CD4-positive, alpha-beta T cell treated with Interleukin-15 for 4 hours (primary cell): ENCODE measurements at places on chromosomes 13 and 19.

- no peak for DNase-seq
These were observed 32.7 kb upstream of the ZNF254 start for GRCh38 chr19:24054044-24054935.

- DNase-seq, result no peak
These were observed 596.5 kb upstream of the KLF12 start for GRCh38 chr13:74730556-74731331.

GRCh38 chr19:5354403-5354802 is 13.8 kb upstream of the PTPRS start:
- DNase-seq, result no peak

DNA sequence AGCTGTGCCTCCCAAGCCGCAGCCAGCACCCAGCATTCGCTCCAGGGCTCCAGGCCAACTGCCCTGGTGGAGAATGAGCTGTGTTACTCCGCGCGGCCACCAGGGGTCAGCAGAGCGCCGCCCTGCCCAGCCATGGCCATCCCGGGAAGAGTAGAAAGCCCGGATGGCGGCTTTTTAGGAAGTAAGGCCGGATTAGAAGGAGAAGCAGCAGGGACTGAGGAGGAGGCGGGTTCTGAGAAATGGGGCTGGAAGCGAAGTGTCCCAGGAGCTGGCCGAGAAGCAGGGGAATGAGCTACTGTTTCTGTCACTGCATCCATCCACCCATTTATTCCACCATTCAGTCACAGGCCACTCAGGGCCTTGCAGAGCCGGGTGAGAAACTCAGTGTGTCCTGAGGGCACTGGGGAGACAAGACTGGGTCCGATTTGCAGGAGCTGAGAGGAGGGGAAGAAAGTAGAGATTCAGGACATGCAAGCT is 6.6 kb upstream of the NPAS1 start:
- DNase-seq, result peak; percentile 60

GRCh38 chr19:5478241-5478924 is 23.2 kb downstream of the ZNRF4 start:
- no peak for DNase-seq

DNA sequence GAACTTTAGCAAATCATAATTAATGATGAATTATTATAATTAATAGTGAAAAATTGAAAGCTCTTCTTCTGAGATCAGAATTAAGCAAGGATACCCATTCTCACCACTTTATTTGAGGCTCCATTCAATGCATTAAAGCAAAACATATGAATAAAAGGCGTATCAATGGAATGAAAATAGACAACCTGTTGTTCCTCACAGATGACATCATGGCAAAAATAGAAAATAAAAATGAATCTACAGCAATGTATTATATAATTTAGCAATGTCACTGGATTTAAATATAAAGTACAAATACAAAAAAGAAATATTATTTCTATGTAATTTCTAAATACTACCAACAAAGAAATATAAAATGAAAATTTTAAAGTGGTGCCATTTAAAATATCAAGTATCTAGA is 11.1 kb upstream of the ZNF780A start:
- DNase-seq, result no peak

DNA sequence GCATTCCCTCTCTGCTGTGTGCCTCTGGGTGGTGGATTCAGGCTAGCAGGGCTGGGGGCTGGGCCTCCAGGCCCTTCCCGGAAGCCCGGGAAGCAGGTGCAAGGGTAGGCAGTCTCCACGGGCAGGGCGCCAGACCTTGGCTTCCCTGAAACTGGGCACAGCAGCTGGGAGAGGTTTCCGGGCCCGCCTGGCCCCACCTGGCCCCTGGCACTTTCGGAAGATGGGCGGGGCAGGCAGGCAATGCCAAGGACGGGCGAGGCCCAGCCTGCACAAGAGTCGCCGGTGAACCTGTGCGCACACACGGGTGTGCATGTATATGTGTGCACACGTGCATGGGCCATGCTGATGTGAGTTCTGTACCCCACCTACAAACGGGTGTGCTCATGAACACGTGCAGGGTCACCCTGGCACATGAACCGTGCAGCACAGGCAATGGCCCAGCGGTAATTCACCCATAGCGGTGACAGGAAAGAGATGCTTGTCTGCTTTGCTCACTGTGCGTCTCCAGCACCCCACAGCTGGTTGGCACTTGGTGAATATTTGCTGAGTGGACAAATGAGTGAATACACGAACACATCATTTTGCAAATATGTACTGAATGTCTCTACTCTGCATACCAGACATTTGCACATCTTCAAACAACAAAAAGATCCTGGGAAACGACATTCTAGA is 15.3 kb downstream of the GADD45B start:
- DNase-seq, result no peak

DNA sequence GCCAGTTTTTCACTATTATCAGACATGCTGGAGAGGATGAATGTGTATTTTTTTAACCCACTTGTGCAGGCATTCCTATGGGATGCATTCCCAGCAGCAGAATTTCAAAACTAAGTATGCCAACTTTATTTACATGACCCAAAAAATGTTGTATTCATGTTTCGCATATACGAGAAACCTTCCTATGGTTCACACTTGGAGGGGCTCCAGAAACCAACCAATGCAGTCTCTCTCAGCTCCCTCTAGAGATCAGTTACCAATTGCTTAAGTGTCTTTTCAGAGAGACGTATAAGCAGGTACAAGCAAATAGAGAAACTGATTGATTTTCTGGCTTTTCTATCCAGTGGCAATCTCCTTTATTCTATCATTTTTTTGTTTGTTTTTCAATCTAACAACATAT is 5.5 kb upstream of the PTOV1 start:
- DNase-seq, result no peak

- DNase-seq, result no peak
These were observed 362.5 kb downstream of the TDRD3 start for GRCh38 chr13:60759499-60759898.

DNA sequence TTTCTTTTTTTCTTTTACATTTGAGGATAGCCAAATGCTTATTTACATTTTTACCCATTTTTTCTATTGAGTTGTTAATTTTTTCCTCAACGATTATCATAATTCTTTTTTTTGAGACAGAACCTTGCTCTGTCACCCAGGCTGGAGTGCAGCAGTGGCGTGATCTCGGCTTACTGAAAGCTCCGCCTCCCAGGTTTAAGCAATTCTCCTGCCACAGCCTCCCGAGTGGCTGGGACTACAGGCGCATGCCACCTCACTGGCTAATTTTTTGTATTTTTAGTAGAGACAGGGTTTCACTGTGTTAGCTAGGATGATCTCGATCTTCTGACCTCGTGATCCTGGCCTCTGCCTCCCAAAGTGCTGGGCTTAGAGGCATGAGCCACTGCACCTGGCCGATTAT is 208.7 kb downstream of the LIG4 start:
- DNase-seq, result no peak

DNA sequence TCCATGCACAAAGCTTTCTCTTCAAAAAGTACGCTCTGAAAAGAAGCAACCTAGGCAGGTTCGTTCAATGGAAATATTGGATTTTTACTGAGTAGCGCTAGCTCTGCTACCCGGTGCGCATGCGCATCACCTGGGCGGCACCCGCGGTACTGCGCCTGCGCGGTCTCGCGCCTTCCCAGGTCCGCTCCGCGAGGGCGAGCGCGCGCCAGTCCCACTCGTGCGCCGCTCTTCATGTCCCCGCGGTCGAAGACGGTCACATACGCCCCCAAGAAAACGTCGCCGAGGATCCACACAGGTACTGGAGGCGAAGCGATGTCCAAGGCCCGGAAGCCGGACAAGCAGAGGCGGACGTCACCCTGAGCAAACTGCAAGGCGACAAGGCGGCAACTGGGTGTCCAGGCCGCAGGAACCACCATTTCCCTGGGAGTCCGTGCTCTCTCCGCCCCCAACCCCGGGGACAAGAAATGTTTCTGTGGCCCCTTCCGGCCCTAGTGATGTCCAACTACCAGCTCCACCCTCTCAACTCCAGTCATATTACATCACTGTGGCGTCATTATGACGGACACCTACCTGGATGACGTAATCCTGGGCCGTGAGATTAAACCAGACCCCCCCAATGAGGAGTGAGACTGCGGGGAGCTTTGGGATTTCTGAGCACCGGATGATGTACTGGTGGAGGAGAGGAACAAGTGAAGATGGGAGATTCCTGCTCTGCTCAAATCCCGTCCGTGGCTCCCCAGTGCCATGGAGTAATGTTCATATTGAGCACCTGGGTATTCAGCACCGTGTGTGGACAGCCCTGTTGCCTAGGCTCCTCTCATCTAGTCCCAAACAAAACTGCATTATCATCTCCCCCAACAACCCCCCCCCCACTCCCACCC is 4.8 kb upstream of the KCNC3 start:
- peak; percentile 78 for DNase-seq

GRCh38 chr13:46050771-46051170 is 1.8 kb downstream of the ZC3H13 start:
- DNase-seq, result no peak

DNA sequence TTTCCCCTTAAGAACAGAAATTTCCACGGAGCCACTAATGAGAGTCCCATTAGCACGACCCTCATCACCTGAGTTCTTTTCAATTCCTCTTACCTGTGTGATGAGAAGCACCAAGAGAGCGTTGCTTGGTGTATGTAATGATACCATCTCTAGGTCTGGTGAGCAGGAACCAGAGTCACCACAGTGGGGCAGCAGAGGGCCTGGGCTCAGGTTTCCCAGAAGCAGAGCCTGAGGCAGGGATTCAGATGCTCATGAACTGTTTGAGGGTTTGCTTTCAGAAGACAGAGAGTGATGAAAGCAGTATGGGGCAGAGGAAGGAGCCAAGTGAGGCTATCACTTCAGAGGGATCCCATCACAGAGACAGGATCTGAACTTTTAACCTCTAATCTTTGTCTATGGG is 3.1 kb upstream of the PTPRH start:
- peak; percentile 31 for DNase-seq

DNA sequence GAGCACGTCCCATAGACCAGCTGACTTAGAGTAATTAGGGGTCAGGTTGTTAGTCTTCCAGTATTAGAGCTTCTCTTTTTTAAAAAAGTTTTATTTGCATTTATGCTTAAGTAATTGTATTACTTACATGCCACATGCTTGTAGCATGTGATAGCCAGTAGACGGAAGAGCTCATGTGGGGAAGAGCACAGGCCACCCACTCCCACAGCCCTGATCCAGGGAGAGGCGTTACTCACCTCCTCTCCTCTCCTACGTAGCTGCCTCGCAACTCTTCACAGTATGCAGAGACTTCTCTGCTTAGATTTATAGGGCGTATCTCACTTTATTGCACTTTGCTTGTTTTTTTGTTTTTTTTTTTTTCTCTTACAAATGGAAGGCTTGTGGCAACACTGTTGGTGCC is 95.3 kb upstream of the TEX29 start:
- no peak for DNase-seq

- DNase-seq, result no peak
These were observed 270.6 kb downstream of the SLITRK6 start for GRCh38 chr13:85528491-85529217.

- DNase-seq, result no peak
These were observed 6.6 kb upstream of the OR10H2 start for GRCh38 chr19:15721268-15721667.

DNA sequence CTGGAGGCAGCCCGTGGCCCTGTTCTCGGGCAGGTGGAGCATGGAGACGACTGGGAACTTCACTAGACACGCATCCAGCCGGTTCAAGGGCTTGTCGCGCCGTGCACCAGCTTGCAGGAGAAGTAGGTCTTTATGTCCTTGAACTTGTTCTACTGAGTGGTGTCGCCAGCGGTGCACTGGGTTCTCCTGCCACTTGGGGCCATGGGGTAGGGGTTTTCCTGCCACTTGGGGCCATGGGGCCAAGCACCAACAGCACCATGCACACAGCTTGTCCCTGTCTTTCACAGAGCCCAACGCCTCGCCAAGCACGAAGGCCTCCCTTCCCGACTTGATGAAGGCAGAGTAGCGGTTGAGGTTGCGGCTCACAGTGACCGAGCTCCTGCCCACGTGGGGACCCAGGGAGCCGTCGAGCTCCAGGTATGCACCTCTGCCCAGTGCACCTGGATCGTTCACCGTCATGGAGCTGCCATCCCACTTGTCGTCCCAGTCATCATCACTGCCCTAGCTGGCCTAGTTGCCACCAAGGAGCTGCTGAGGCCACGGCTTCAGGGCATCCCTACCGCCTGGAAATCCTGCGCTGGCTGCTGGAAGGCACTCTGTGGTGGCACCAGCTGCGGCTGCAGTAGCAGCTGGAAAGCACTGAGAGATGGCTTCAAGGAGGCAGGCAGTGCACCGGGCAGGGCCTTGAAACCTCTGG is 40.5 kb upstream of the TPM4 start:
- no peak for DNase-seq

- no peak for DNase-seq
These were observed 673 bp downstream of the TEAD2 start for GRCh38 chr19:49361438-49362047.

- DNase-seq, result no peak
These were observed 30.8 kb downstream of the TMED1 start for GRCh38 chr19:10805065-10805757.

DNA sequence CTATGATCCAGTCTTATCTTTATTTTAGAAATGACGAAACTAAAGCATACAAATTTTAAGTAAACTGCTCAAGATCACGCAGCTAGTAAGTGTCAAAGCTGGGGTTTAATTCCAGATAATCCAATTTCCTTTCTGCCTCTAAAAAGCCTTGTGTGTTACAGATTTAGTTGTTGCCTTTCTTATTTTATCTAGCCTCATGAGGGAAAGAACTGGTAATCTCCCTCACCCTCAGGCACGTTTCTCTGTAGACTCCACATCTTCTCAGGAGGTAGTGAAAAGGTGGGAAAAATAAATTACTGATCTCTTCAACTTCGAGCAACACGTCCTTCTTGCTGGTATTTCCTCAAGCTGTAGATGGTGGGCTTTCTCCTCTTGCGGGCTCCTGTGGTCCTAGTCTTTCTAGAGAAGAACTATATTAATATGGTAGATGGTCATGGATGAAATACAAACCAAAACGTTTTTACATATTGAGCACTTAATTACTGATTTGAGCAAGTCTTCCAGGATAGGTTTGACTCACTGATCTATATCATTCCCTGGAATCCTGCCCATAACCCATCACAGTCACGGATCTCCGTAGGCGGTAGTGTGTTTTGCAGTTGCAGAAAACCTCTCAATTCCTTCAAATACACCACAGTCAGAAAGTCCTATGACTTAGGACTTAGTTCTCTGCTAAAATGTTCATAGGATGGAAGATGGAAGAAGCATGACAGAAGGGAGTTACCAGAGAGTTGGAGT is 519.5 kb downstream of the DCT start:
- no peak for DNase-seq

DNA sequence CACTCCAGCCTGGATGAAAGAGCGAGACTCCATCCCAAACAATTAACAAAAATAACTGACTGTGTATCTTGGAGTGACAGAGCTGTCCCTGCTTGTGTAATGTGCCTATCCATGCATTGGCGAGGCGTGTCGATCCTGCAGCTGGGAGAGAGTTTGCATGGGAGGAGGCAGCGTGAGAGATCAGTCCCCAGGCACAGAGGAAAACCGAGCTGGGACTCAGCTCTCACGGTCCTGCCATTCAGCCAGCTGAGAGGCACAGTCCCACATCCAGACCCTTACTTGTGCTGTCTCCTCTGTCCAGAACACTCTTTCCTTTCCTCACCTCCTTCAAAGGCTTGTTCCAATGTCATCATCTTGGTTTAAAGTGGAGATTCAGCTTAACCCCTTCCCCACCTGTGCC is 11.9 kb upstream of the SULT2B1 start:
- DNase-seq, result no peak
